ENCODE measurements at places on chromosomes 4 and X.

- DNase-seq, result no peak
Measured at GRCh38 chr4:113384600-113384999, 335.1 kb downstream of the ANK2 start.

DNA sequence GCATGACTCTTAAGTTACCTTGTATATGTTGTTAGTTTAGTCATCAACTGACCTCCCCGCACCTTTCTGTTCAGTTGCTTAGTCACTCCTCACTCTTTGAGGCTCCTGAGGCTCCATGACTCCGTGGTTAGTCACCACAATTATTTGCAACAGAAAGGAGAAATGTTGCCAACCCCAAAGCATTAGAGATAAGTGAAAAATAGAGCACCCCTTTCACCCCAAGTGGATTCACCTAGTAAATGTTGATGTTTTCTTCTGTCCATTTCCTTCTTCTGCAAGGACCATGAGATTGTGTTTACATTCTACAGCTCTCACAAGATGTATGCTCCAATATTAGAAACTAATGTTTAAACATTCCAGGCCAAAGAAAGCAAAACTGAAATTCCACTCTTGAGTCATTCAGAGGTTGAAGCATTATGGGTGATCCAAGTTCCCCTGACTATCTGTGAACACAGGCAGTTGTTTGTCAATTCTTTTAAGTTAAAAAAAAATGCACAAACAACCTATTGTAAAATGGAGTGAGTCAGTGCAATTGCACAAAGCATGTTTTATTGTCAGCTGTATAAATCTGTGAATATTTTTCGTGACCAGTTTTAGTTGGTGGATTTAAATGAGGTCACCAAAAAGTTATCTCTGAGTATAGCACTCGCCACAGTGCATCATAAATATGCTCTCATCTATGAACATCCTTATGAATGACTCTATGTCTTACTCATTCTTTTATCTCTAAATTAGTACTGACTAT, 552.4 kb upstream of the MAGEB2 start:
- no peak for DNase-seq

DNA sequence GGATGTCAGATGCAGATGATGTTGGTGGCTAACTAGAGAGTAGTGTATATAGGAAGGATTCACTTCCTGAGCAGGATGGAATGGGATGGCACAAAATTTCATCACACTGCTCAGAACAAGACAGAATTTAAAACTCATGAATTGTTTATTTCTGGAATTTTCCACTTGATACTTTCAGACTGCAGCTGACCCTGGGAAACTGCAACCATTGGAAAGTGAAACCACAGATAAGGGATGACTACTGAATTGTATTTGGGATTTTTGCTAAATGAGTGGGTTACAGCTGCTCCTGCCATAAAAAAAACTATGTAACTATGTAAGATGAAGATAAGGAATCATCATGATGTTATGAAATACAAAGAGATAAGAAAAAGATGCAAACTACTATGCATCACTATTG, 51.4 kb downstream of the NPY5R start:
- no peak for DNase-seq

DNA sequence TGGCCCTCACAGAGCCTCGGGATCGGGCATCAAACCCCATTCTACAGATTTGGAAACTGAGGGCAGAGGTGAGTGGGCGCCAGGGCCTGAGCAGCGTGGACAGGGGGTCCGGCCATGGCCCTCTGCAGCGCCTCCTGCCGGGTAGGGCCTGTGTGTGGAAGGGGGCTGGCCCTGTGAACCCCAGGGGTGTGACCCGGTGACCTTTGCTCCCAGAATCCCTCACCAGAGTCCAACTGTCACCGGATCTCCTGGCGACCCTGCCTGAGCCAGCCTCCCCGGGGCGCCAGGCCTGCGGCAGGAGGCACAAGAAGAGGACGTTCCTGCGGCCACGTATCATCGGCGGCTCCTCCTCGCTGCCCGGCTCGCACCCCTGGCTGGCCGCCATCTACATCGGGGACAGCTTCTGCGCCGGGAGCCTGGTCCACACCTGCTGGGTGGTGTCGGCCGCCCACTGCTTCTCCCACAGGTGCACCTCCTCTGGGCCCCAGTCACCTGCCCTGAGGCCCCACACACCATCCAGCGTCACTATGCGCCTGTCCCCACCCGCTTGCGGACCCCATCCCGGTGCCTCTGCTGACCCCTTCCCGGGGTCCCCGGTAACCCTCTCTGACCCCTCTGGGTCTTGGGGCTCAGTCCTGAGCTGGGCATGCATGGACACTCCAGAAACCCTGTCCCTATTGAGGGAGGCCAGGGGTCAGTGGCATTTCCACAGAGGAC, 4.2 kb downstream of the HGFAC start:
- no peak for DNase-seq

DNA sequence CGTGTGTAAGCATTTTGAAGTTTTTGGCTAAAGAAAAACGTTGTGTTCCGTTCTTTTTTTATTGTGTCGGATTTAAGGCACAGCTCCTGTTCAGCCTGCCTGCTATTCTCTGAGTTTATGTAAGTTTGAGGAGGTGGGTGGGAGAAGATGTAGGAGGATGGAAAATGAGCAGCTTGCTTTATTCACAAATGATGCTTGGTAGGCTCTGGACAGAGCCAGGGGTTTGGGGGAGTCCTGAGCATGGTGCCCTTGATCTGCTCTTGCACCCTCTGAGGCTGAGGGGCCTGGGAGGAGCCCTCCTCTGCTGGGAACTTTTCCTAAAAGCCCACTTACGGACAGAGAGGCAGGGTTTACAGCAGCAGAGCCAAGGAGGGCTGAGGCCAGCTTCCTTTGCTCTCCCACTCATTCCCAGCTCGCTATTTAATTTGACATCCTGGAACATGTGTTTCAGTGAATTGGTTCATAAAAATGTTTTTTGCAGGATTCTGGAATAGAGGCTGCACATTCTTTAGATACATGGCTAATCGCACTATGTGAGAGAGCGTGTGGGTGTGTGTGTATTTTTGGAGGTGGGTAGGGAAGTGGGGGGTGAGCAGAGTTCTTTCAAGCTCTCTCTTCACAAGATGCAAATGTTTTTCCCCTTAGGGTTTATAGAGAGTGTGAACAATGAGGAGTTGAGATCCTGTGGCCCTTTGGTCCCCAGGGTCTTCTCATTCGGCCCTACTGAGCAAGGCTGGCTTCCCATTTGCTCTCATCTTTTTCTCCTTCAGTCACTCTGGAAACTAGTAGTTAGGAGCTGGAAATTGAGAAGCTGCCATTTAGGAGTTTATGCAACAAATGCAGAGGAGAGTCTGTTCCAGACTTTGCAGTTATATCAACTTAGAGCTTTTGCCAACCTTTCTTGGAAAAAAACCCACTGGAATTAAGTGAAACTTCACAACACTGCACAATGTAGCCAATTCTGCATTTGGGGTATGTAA, 32.1 kb downstream of the TMEM131L start:
- no peak for DNase-seq

DNA sequence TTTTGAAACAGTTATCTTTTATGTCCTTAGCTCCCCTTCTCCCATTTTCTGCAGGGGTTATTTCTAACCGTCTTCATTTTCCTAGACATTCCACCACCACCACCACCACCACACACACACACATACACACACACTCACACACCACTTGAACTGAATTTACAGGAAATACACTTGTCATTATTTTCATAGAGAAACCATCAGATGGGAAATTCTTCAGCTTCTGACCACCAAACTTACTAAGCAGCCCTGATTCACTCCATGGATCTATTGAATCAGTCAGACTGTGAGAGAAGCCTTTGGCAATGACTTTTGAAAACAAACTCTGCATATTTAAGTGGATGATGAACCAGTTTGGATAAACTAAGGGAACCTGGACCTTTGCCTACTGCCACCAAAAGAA, 210.1 kb upstream of the NHS start:
- no peak for DNase-seq

DNA sequence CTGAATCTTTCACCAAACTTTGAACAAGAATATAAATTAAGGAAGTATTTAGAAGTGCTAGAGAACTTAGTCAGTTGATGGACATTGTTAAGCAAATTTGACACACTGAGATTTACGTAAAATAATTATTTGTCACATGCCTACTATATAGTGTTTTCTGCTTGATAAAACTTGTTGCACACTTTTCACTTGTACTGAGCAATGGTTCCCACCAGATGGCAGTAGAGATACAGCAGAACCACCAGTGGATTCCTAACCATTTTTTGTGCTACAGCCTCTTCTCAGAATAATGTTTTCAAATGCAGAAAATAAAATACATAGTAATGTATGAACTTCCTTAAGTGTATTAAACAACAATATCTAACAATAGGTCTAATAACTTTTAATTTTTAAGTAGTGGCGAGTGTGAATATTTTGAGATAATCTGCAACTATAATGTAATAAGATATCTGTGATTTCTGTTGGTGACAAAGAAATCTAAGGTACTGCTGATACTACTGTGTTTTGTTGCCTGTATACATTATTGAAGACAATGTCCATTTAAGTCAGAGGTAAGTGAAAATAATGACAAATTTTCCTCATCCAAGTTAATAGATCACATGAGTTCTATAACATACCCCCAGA, 81.2 kb downstream of the APOOL start:
- peak; percentile 7 for DNase-seq

- no peak for DNase-seq
Measured at GRCh38 chr4:8394061-8394519, 46.4 kb downstream of the ACOX3 start.

- no peak for DNase-seq
Measured at GRCh38 chr4:94446386-94446785, 5.4 kb upstream of the PDLIM5 start.

DNA sequence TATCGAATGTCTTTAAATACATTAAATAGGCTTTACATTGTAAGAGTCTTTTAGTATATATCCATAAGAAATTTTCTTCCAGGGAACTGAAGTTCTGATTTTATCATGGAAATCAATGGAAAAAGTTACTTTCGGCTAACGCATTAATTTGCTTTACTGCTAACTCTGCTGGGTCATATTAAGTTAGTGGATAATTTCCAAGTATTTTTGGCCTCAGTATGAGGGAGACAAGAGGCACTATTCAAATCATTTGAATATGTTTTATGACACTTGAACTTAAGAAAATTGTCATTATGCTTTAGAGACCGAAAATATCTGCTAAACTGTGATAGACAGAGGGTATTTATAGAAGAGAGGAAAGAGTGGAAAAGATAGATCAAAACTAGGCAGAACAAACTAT, 237.5 kb downstream of the PCDH7 start:
- no peak for DNase-seq

- DNase-seq, result no peak
Measured at GRCh38 chr4:112213856-112214255, 17.7 kb upstream of the AP1AR start.

GRCh38 chr4:106569146-106570031, 200.8 kb upstream of the GIMD1 start:
- no peak for DNase-seq

DNA sequence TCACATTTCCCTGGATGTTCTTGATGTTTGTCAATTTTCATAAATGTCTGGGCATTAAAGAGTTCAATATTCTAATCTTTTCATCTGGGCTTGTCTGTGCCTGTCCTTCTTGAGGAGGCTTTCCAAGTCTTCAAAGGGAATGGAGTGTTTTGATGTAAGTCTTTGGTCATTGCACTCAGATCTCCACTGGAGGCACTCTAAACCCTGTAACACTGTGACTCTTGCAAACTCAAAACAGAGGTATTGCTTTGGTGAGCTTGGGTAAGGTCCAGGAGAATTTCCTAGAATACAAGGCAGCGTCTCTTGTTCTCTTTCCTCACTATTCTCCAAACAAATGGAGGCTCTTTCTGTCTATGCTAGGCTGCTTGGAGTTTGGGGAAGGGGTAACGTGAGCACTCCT, 1118.1 kb upstream of the PABPC4L start:
- DNase-seq, result no peak

DNA sequence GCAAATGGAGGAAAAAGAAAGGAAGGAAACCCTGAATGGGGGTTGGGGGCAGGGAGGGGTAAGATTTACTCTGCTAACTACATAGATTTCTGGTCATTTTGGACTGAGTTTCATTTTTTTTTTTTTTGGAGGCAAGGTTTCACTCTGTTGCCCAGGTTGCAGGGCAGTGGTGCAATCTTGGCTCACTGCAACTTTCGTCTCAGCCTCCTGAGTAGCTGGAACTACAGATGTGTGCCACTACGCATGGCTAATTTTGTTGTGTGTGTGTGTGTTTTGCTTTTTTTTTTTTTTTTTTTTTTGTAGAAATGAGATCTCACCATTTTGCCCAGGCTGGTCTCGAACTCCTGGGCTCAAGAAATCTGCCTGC, 223.5 kb downstream of the APBB2 start:
- DNase-seq, result no peak

- DNase-seq, result no peak
Measured at GRCh38 chrX:19863857-19864223, 23.6 kb downstream of the SH3KBP1 start.

GRCh38 chr4:114036426-114036825, 57.0 kb upstream of the ARSJ start:
- no peak for DNase-seq

GRCh38 chr4:185134307-185134869, 8.7 kb upstream of the SLC25A4 start:
- DNase-seq, result no peak

GRCh38 chr4:11632025-11632424, 203.3 kb upstream of the HS3ST1 start:
- no peak for DNase-seq

DNA sequence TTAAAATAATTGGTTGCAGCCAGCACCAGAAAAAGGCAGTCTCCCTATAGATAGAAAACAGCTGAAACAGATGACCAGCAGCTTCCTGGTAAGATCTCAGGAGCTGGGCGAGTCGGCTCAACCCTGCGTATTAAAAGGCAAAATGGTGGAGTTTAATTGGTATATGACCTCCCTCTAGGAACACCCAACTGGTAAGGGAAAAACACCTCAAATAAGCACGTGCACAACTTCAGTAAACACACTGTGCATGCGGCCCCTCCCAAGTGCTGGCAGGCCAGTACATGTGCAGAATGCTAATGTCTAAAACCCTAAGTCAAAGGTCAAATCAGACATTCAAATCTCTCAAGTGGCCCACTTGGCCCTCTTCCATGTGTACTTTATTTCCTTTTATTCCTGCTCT, 103.2 kb upstream of the PDE5A start:
- DNase-seq, result no peak

DNA sequence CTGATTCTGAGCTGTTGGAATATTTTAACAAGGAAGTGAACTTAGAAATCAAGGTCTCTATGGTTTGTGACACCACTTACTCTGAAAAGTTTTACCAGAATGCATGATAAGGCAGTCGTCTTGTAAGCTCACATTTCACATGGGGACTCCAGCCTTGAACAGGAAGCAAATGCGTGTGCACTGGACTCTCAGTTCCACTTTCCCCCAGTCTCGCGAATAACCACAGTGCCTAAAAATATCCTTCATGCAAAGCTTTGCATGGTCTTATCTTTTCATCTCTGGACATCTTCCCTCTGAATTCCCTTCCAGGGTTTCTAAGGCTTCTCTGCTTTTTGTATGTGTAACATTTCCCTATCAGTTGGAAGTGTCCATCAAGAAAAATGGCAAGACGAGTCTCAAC, 581.8 kb downstream of the NLGN4X start:
- DNase-seq, result no peak

GRCh38 chr4:20172070-20172760, 79.5 kb upstream of the SLIT2 start:
- DNase-seq, result no peak

Measured in GM12891 (cell line).